Neuronal stem cell (in vitro differentiated cells): ENCODE measurements at places on chromosomes 12 and 14.

DNA sequence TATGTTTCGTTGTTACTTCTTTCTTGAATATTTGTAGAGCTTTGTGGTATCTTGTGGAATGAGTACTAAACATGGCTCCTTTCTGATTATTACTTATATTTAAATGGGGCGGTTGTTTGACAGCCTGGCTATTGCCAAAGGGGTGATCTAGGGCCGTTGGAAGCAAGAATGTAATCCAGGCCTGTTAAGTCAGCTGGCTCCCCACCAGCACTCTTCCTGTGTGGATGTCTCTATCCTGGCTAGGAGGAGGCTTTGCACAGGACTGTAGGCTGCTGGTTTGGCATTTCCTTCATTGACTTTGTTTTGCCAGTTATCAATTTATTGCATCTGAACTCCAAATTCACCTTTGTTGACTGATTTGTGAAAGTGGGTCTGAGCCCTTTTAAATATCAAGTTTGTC is 5.6 kb downstream of the FAM234B start:
- DNase-seq, result no peak

DNA sequence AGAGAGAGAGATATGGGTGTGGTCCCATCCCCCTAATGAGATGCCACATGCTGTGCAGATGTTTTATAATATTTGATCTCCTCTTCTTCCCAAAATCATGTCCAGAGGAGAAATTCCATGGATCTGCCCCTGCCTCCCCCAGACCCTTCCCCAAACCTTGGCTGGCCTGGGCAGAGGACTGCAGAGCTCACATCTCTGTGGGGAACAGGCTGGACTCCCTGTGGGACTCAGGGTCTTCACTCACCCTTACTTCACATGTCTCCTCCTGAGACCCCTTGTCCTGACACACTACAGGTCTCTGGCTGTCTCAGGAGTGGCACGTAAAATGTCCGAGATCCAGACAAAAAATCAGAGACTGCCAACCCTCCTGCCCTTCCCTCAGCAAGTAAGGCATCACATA is 76.0 kb upstream of the CAPRIN2 start:
- DNase-seq, result no peak

- no peak for DNase-seq
Measured at GRCh38 chr12:20868277-20868676, 57.8 kb downstream of the SLCO1B3 start.

DNA sequence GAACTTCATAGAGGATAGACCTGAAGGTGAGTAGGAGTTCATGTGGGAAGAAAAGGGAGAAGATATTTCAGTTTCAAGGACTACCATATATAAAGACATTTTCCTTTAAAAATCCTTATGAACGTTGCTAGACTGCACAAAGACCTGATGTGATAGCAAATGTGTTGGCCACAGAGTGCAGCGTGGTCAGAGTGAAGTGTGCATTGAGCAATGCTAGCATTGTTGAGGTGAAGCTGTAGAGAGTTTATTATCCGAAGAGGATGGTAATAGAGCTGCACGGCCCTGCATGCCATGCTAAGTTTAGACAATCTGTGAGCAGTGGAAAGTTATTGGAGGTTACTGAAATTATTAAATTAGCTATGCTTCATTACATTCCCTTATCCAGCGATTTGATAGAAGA is 413.0 kb downstream of the CCDC91 start:
- DNase-seq, result no peak

DNA sequence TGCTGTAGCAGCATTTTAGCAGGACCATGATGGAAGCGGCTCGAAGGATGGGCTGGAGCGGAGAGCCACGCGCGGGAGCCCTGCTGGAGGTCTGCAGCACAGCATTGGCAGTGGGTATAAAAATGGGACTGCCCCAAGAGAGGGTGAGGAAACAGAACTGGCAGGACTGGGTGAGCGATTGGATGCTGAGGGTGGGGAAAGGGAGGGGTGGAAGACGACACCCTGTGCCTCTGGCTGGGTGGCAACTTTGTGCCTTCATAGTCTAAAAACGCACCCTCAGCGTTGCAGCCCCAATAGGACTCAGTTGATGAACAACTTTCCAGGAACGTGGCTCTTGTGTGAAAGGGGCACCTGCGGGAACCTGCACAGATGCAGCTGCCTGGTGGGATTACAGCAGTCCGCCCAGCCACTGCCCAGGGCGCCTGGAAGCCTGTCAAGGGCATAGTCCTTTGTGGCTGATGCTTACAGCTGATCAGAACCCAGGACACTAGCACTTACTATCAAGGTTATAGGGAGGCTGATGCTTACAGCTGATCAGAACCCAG is 73.0 kb downstream of the NINJ2 start:
- DNase-seq, result no peak

DNA sequence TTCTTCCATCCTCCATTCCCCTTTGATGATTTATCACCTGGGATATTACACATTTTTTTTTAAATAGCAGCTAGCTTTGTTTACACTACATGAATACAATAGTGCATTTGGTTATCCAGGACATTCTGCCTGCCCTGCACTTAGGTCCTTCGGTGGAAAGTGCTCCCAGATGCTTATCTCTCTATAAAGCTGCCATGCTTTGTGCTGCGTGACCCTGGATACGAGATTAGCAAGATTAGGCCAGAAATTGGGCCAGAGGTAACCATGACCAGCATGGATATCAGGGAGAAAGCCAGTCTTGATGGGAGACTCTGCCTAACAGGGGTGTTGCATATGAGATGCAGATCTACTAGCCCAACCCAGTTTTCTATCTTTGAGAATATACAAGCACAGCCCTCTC is 12.1 kb upstream of the KRT83 start:
- DNase-seq, result no peak

GRCh38 chr14:61623927-61624326 is 71.4 kb upstream of the HIF1A start:
- no peak for DNase-seq

- no peak for DNase-seq
Measured at GRCh38 chr12:10967409-10967808, 19.3 kb downstream of the TAS2R50 start.

GRCh38 chr12:11810206-11810545 is 160.7 kb downstream of the ETV6 start:
- no peak for DNase-seq

DNA sequence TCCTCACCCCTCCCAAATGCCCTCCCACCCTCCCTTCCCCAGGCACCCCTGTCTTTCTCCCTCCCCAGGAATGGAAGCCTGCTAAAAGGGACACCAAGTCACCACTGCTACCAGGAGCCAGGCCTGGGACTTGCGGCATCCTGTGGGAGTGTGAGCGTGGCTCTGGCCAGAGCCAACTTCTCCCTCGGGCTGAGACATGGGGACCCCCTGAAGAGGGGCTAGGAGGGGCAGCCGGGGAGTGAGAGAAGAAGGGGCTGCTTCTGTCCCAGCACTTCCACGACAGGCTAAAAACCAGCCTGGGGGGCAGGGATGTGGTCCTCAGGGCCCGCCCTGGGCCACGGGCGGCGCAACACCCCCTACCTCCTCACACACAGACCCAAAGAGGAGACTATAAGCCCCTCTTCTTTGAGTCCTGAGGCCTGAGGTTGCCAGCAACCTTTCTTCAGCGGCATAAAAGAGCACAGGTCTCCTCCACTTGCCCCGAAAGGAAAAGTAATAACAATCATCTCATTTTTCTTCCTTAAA is 278.9 kb downstream of the DPF3 start:
- no peak for DNase-seq

DNA sequence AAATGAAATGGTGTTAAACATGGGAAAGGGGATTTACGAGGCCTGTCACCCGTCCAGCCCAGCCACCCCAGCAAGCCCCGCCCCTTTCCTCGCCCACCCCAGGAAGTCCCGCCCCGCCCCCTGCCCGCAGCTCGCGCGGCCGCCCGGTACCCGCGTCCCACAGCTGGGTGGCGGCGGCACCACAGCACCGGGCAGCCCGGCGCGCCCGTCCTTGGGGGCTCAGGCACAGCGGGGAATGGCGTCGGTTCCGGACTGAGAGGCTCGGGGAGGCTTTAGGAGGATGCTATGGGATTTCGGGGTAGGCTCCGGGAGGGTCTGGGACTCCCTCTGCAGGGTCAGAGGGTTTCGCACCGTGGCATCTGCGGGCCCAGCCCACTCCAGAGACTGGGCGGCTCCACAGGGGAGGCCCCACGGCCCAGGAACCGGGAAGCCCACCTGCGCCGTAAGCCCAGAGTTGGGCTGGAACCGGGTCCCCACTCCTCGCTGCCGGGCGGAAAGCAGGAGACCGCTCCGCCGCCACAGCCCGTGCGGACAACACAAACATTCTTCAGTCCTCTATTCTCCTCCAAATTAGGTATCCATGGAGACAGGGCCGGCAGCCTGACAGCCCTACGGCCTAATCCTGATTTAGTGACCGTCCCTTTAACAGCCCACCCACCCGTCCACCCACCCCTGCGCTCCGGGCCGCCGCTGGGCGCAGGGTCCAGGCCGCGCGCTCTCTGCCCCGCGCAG is 1.4 kb downstream of the FIGNL2 start:
- peak; percentile 80 for DNase-seq

DNA sequence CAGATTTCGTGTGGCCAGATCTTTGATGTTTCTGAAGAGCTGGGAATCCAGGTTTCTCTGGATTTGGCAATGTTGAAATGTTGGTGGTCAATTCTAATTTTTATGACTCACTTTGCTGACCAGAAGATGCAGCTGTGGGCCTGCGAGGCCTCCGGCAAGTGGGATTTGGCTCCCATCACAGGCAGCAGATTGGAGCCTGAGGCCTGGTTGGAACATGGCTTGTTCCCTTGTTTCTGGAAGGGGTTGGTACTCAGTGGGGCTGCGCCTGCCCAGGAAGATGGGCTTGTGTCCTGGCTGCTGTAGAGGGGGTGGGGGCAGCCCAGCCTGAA is 23.1 kb downstream of the FBRSL1 start:
- DNase-seq, result no peak

DNA sequence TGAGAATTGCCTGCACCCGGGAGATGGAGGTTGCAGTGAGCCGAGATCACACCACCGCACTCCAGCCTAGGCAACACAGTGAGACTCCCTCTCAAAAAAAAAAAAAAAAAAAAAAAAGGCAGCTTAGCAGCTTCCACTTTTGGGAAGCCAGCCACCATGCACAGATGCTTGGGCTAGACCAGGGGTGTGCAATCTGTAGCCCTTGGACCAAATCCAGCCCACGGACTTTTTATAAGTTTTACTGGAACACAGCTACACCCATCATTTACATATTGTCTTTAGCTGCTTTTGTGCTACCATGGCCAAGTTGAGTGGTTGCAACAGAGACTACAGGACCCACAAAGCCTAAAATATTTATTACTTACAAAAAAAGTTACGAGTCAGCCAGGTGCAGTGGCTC is 6.7 kb downstream of the CIT start:
- no peak for DNase-seq

GRCh38 chr14:54200726-54201125 is 196.1 kb upstream of the CDKN3 start:
- no peak for DNase-seq

DNA sequence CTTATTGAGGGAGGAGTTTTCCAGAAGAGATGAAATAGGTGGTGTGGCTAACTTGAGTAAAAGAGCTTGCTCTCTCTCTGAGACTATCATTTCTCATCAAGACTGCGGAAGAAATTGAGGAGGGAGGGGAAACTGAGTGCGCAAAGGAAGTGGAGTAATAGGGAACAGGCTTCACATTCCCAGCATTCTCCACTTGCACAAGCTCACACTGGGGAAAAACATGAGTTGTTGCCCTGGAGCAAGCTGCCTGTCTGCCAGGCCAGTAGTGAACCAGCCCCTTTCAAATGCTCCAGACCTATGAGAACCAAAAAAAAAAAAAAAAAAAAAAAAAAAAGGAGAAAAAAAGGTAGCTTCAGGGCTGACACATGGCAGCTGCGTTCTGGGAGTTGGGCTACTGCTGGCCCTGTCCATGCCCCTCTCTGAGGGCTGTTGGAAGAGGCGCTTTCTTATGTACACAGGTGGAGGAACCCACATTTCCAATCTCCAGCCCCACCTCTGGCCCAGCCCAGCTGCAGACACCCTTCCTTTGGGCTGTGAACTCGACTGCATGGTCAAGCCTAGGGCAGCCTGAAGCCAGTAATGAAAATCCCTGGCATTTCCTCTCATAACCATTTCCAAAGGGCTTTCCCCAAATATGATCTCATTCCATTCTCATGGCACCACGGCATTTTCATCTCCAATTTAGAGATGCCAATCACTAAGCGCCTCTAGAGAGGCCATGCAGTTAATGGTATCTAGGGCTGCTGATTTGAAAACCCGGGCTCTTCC is 32.5 kb upstream of the EMP1 start:
- DNase-seq, result no peak

- DNase-seq, result no peak
Measured at GRCh38 chr12:9133216-9133916, 17.6 kb upstream of the A2M start.

GRCh38 chr12:5817246-5817645 is 127.8 kb downstream of the ANO2 start:
- DNase-seq, result no peak

- DNase-seq, result no peak
Measured at GRCh38 chr14:96486705-96487104, 15.5 kb upstream of the PAPOLA start.

GRCh38 chr12:130081117-130081805 is 81.0 kb upstream of the FZD10 start:
- DNase-seq, result peak; percentile 24

DNA sequence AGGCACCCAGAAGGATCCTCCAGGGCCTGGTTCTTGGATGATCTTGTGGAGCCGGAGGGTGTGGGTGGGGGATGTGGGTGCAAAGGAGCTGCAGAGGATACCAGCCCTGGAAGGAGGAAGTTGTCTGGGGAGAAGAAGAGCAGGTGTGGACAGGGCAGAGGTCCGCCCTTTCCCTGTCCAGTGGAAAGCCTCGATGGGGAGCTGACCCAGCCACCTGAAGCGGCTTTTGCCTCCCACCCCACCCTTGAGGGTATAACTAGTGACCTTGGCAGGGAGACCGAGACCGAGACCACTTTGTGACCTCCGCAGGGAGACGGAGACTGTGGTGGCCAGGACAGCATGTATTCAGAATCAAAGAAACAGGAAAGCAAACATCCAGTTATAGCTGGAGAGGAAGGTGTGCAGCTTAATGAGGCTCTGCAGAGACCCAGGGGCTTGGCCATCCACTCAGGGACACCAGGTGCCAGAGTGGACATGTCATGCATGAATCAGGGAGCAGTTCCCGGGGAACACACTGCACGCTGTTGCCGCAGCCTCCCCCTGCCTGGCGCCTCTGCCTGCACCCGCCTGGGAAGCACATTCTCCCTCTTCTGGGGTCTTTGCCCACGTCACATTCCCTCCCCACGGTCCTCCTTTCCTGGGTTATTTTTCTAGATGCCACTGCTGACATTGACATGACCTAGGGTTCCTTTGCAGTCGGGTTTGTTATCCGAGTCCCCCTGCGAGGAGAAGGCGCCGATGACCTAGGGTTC is 87.7 kb downstream of the ADGRD1 start:
- no peak for DNase-seq

DNA sequence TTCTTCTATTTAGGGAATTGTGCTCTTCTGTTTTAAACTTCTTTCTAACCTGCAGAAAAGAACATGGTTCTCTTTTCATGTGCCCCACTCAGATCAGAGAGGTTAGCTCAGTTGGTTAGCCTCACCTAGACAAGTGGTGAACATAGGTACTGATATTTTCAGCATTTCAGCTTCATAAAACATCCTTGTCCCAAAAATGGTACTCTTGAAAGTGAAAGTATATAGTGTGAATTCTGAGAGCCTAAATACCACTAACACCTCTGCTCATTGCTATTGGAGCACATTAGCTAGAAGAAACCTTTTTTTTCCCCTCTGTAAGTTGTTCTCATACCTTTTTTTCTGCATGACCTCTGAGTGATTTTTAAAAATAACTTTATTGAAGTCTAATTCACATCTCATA is 17.6 kb downstream of the UBE3B start:
- no peak for DNase-seq

GRCh38 chr12:65329721-65330120 is 51.2 kb downstream of the MSRB3 start:
- no peak for DNase-seq

- no peak for DNase-seq
Measured at GRCh38 chr12:38998887-38999482, 93.6 kb upstream of the CPNE8 start.
